ENCODE measurements at places on chromosomes 6 and 20. TPM values are rescaled to one million over a fixed set of nuclear protein-coding genes. Genes with fewer than 3 reads are reported as not detected.

GRCh38 chr6:108464418-108465097 lies 96.2 kb upstream of the FOXO3 start:
- no peak overlapping the region for H3K4me3 ChIP-seq
- no peaks in the 10 kb centered on the region for H3K36me3 ChIP-seq
- no peaks in the 10 kb centered on the region for H3K27me3 ChIP-seq
- DNase-seq: no peak
- H3K27ac ChIP-seq: no peak overlapping the region

Gene MOG
- total RNA-seq: not detected

DNA sequence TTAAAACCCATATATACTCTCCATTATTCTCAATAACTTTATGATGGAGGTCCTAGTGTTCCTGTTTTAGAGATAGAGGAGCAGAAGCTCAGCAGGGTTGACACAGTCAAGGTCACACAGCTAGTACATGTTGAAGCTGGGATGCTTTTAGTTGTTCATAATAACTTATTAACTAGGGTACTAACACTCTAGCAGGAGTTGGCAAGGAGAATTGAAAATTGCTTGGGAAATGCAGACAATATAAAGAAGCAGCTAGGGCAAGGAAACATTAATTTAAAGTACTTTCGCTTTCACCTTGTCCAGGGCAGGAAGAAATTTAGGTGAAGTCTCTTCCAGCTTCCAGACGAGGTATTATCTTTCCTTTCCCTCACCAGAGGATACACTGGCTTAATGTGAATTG lies 133.7 kb downstream of the RCAN2 start:
- H3K27me3 ChIP-seq: no peaks in the 10 kb centered on the region
- DNase-seq: no peak

Gene EYS
- not detected for total RNA-seq

DNA sequence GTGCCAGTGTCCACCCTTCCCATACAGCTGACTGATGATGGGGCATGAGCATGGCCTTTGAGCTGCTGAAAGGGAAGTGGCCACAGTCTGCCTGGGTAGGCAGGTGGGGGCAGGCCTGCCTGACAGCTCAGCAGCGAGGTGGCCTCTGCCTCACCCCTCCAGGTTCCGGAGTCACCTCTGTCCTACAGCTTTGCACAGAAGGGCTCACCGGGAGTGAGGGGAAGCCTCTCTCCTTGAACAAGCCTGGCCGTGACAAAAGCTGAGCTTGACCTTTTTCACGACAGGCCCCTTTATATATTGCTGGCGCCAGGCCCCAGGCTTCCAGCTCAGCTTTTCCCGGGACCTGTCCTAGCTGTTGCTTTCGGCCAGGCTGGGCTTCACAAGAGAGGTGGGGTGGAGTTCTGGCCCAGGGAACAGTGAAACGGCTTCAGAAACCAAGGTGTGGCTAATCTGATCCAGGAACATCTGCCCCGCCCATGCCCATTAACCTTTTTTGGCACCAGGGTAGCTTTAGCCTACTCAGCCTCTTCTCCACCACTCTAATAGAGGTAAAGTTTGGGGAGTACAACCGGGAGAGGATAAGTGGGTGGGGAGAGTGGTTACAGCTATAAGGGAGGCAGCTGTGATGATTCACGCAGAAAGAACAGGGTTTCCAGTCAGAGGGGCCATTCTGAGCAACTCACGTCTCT lies 42.9 kb downstream of the C6orf132 start:
- peaks cover 2% of the 10 kb centered on the region for H3K4me1 ChIP-seq
- no peaks in the 10 kb centered on the region for H3K36me3 ChIP-seq
- H3K4me3 ChIP-seq: no peak overlapping the region

Gene FAM135A
- total RNA-seq: 48.4 TPM

- H3K4me3 ChIP-seq: no peak overlapping the region
- no peaks in the 10 kb centered on the region for H3K36me3 ChIP-seq
- H3K27me3 ChIP-seq: no peaks in the 10 kb centered on the region
- H3K27ac ChIP-seq: no peak overlapping the region
- no peak for DNase-seq
Measured at GRCh38 chr20:25233016-25233772, 14.7 kb upstream of the PYGB start.

Gene MLIP
- total RNA-seq: 2.4 TPM

Gene ULBP3
- total RNA-seq: 5.0 TPM

DNA sequence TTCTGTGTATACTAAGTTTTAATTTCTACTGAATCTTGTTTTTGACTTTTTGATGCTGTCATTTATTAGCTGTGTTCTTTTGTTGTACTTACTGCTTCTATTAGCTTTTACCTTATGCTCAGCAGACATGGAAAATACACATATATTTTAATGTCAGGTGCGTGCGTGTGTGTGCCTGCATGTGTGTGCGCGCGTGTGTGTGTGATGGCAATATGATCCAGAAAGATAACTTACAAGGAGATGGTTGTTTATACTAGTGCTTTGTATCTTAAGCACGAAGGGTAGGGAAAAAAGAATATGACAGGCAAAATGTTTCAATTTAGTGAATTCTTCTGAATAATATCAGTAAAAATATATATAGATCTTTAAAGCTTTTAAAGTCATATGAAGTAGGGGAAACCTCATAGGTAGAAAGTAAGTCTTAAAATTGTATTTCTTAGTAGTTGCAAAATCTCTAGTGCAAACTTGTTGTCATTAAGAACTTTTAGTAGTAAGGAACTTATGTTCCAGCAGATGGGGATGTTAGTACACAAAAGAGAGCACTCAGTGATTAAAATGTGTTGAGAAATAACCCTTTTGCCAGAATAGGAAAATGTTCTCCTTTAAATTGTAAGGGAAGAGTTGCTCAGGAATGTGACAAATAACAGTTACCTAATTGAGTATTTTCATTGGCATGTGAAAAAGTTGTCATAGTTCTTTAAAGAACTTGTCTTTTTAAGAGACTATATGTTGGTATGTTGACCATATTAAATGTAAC lies 13.2 kb downstream of the QKI start:
- H3K27ac ChIP-seq: no peak overlapping the region
- no peak overlapping the region for H3K4me3 ChIP-seq
- H3K4me1 ChIP-seq: no peaks in the 10 kb centered on the region
- DNase-seq: peak; percentile 86
- no peaks in the 10 kb centered on the region for H3K36me3 ChIP-seq
- no peaks in the 10 kb centered on the region for H3K27me3 ChIP-seq

Gene PLA2G7
- total RNA-seq: 1.9 TPM

DNA sequence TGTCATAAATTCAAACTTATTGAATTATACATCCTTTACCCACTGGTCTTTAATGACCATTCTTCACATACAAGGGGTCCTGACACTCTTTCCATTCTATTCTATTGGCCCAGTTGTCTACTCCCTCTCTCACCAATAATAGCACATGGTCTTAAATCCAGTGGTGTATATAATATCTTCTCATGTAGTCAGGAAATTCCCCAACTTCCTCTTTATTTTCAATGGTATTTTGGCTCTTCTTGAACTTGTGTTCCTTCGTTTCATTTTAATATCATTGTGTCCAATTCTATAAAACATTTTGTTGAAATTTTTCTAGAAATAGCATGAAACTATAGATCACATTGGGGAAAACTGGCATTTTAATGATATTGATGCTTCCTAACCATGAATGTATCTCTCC lies 36.8 kb downstream of the PSMB9 start:
- H3K4me3 ChIP-seq: no peak overlapping the region
- H3K4me1 ChIP-seq: peaks cover 14% of the 10 kb centered on the region
- no peaks in the 10 kb centered on the region for H3K27me3 ChIP-seq
- H3K27ac ChIP-seq: no peak overlapping the region
- H3K36me3 ChIP-seq: no peaks in the 10 kb centered on the region
- DNase-seq: no peak

DNA sequence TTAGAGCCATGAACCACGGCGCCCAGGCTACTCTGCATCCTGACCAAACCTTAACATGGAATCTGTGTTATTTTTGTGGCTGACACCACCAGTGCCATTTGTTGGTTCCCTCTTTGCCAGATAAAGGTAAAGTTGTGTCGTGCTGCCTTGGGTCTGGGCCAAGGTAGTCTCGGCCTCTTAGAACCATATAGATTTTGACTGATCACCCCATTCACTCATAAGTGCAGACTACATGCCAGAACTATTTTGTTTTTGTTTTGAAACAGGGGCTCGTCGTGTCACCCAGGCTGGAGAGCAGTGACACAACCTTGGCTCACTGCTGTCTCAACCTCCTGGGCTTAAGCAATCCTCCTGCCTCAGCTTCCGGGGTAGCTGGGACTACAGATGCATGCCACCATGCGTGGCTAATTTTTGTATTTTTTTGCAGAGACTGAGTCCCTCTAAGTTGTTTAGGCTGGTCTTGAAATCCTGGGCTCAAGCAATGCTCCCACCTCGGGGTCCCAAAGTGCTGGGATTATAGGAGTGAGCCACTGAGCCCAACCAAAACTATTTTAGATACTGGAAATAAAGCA lies 19.2 kb upstream of the RIPOR3 start:
- no peak overlapping the region for H3K27ac ChIP-seq
- H3K4me3 ChIP-seq: no peak overlapping the region
- no peaks in the 10 kb centered on the region for H3K36me3 ChIP-seq
- no peaks in the 10 kb centered on the region for H3K4me1 ChIP-seq

DNA sequence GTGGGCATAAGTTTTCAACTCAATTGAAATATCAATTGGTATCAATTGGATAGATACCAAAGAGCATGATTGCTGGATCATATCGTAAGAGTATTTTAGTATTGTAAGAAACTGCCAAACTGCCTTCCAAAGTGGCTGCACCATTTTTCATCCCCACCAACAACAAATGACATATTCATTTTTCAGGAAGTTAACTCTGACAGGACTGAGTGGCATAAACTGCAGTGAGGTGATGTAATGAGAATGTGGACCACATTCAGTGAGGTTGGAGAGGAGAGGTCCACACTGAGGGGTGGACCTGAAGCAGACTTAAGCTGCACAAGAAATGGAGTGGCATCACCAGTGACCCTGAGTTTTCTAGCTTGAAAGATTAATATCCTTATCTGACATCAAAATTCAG lies 11.6 kb upstream of the CALHM6 start:
- no peaks in the 10 kb centered on the region for H3K4me1 ChIP-seq
- no peak overlapping the region for H3K4me3 ChIP-seq
- no peaks in the 10 kb centered on the region for H3K36me3 ChIP-seq
- H3K27ac ChIP-seq: no peak overlapping the region

DNA sequence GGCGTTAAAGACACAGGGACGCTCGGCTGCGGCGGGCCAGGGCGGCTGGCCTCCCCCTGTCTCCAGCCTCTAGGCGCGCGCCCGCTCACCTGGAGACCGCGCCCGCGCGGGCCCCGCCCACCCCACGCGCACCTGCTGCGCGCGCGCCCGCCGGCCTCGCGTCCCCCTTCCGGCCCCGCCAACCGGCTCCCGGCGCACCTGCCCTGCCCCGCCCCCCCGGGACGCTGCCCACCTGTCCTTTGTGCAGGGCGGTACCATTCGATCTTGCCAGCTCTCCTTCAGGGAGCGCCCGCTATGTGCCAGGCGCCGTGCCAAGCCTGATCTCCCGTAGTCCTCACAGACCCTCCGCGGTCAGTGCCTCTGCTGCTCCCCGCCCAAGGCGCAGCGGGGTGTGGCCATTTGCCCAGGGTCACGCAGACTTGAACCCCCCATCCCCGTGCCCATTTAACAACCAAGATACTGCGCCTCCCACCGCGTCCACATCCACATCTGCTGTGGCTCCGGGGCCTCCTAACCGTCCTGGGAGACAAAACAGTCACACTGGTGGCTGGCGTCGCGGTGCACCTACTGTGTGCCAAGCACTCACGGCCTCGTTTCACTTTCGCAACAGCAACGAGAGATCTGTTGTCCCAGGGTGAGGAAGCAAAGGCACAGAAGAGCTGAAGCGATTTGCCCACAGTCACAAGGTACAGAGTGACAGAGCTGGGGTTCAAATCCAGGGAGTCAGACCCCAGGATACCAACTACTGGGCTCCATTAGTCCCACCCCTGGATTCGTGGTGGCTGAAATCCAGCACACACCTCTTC lies 48.1 kb downstream of the NOL4L start:
- no peaks in the 10 kb centered on the region for H3K27me3 ChIP-seq
- H3K27ac ChIP-seq: no peak overlapping the region
- no peaks in the 10 kb centered on the region for H3K36me3 ChIP-seq
- peak overlapping the region; percentile 46 for H3K4me3 ChIP-seq

Gene CCR6
- total RNA-seq: 0.54 TPM

DNA sequence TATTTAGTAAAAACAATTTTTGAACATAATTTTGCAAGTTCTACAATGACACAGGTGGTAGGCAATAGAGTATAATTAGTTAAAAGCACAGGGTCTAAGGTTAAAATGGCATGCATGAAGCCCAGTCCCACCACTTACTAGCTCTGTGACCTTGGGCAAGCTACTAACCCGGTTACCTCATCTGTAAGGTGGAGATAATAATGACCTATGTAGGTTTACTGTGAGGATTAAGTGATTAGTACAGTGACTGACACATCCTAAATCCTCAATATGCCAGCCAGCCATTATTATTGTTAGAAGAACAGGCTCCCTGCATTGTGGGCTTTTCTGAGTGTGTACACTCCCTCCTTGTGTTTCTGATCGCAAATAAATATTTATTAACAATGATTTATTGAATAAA lies 26.2 kb downstream of the ATXN1 start:
- H3K4me3 ChIP-seq: no peak overlapping the region
- H3K36me3 ChIP-seq: no peaks in the 10 kb centered on the region
- DNase-seq: no peak
- H3K27me3 ChIP-seq: no peaks in the 10 kb centered on the region
- H3K4me1 ChIP-seq: peaks cover 23% of the 10 kb centered on the region
- no peak overlapping the region for H3K27ac ChIP-seq

Gene TMEM74B
- 0.54 TPM for total RNA-seq

Gene GJA1
- 47.8 TPM for total RNA-seq

- H3K4me1 ChIP-seq: no peaks in the 10 kb centered on the region
- no peak overlapping the region for H3K27ac ChIP-seq
- no peak overlapping the region for H3K4me3 ChIP-seq
- peaks cover 7% of the 10 kb centered on the region for H3K36me3 ChIP-seq
- no peak for DNase-seq
Measured at GRCh38 chr20:39013662-39014109, 51.5 kb downstream of the DHX35 start.

GRCh38 chr6:10266061-10266460 lies 148.8 kb downstream of the TFAP2A start:
- peaks cover 2% of the 10 kb centered on the region for H3K4me1 ChIP-seq
- H3K27me3 ChIP-seq: no peaks in the 10 kb centered on the region
- no peak overlapping the region for H3K27ac ChIP-seq
- no peaks in the 10 kb centered on the region for H3K36me3 ChIP-seq
- no peak for DNase-seq
- H3K4me3 ChIP-seq: no peak overlapping the region

- H3K36me3 ChIP-seq: no peaks in the 10 kb centered on the region
- no peaks in the 10 kb centered on the region for H3K27me3 ChIP-seq
- no peak for DNase-seq
Measured at GRCh38 chr20:64151633-64152530, 12.4 kb upstream of the MYT1 start.

Gene RUNX2
- 4.7 TPM for total RNA-seq
